ENCODE measurements at places on chromosomes 1 and 21.

- DNase-seq = no peak
Measured at GRCh38 chr1:232012773-232013386, 386.3 kb downstream of the DISC1 start.

- DNase-seq = no peak
Measured at GRCh38 chr1:93686504-93687250, 5.0 kb upstream of the BCAR3 start.

GRCh38 chr1:172566196-172566997 lies 33.4 kb downstream of the SUCO start:
- no peak for DNase-seq

DNA sequence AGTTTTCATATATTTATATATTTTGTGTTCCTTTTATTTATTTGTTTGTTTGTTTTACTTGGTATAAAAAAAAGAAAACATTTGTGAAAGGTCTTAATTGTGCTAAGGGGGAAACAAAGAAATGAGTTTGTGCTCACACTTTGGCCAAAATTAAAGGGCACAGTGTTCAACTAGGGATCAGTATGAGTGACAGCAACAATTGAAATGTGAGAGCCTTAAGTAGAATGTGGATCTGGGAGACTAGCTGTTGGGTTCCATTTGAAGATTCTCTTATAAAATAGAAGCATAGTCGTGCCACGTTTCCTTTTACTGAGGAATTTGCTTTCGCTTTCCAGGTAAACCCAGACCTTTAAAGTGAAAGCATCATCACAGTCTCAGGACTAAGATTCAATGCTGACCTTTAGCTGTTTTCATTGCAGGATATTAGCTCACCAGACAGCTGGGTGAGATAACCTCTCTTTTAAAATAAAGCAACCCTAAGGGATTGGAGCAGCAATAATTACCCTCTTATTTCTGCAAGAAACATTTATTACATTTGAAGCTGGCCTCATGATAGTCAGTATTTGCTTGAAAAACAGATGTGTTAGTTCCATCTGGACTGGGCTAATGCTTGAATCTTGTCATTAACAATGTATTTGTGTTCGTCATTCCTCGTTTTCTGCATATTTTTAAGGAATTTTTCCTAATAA lies 37.1 kb upstream of the CD55 start:
- no peak for DNase-seq

- no peak for DNase-seq
Measured at GRCh38 chr1:172185211-172185610, 235.3 kb upstream of the C1orf105 start.

- no peak for DNase-seq
Measured at GRCh38 chr1:47024141-47024801, 802 bp downstream of the CYP4X1 start.

GRCh38 chr1:43844114-43844513 lies 89.5 kb upstream of the ARTN start:
- DNase-seq = no peak

GRCh38 chr21:34852448-34852847 lies 183.7 kb downstream of the CLIC6 start:
- no peak for DNase-seq

DNA sequence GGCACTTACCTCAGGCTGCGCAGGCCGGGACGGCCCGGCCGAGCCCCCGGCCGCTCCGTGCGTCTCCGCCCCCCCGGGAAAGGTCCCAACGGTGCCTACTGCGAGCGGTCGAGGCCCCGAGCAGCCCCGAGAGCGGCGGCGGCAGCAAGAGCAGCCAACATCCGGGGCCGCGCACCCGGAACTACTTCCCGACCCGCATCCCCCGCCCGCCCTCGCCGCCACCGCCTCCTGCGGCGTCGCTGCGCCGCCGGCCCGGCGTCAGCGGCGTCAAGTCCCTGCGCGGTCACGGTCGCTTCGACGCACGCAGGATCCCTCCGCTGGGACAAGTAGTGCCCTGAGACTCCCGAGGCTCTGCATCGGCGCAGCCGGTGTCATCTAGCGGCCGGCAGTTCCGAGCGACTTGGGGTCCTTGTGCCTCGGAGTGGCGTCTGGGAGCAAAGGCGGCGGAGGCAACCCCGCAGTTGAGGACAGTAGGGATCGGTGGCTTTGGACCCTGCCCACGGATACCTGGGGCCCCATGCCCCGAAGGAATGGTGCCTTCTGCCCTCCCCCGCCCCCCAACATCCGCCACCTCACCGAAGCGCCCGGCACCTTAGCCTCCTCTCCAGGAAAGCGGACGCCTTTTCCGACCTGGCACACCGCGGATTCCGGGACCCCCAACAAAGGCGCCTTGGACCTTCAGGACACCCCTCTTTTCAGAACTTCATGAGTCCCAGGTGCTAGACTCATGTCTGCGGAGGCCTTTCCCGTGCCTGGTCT lies at the start of gene FOXJ3:
Gene FOXJ3 (minus strand): TSS at position 186 of the 759 bp plus-strand sequence. CDS start 24,142 bp downstream, outside the sequence.
- DNase-seq = peak; percentile 76

GRCh38 chr1:62493656-62494055 lies 56.8 kb downstream of the USP1 start:
- DNase-seq = no peak

DNA sequence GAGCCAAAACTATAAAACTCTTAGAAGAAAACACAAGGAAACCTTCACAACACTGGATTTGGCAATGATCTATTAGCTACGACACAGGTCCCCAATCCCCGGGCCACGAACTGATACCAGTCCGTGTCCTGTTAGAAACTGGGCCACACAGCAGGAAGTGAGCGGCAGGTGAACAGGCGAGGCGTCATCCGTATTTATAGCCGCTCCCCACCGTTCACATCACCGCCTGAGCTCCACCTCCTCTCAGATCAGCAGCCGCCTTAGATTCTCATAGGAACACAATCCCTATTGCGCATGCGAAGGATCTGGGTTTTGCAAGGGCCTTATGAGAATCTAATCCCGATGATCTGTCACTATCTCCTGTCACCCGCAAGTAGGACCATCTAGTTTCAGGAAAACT lies 11.9 kb downstream of the TFB2M start:
- no peak for DNase-seq

GRCh38 chr1:8412183-8412831 lies 94.4 kb downstream of the SLC45A1 start:
- no peak for DNase-seq

- no peak for DNase-seq
Measured at GRCh38 chr21:27694667-27695066, 727.8 kb upstream of the ADAMTS5 start.

DNA sequence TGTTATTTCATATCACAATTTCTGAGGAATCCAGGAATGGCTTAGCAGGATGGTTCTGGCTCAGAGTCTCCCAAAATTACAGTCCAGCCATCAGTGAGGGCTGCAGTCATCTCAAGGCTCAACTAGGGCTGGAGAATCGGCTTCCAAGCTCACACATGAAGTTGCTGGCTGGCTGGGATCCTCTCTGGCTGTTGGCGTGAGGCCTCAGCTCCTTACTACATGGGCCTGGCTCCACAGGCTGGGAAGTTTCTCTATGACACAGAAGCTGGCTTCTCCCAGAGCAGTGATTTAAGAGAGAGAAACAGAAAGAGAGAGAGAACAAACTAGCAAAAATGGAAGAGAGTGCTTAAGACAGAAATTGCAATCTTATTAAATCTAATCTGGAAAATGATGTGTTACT lies 38.8 kb upstream of the RGS8 start:
- no peak for DNase-seq

DNA sequence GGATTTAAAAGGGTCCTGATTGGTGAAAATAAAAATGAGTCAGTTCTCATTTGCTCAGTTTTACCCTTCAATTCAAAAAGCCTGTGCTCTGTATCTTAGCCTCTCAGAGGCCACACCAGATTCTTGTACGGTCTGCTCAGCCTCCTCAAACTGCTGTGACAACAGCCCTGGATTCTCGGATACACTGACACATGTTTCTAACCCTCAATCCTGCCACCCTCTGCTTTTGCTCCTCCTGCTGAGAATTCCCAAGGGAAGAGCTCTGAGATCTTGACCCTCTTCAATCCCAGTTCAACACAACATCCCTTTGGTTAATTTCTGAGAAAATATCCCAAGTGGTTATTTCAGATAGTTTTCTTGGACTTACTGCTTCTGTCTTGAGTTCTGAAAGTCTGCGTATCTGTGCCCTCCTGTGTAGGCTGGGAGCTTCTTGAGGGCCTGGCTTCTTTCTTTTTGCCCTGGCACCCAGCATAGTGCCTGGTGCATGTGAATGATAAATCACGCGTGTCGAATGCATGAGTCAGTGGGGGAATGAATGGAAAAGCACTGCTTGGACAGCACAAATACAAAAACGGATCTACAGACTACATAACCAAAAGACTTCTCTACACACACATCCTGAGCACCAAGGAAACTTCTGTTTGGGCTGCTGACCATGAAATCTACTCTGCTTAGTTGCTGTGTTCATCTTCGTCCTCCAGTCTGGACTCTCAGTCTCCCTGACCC lies 24.5 kb downstream of the IRF2BP2 start:
- DNase-seq = no peak

- no peak for DNase-seq
Measured at GRCh38 chr1:50661626-50662025, 238.4 kb upstream of the DMRTA2 start.

DNA sequence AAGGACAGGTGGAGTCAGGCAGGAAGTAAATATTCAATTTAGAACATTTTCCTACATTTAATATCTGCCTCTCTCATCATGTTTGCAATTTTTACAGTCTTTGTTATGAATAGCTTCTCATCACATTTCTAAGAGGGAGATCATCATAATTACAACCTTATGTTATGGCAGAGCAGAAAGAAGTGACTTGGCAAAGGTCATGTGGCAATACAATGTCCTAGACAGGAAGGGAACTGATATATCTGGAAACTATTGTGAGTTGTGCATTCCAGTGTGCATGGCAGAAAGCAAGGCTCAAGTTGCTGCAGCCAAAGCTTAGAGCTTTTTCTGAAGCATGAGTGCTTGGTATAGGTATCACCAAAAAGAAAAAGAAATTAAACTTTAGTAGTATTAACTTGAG lies 43.8 kb upstream of the PRRX1 start:
- no peak for DNase-seq

- no peak for DNase-seq
Measured at GRCh38 chr21:26112127-26112742, 58.3 kb downstream of the APP start.

DNA sequence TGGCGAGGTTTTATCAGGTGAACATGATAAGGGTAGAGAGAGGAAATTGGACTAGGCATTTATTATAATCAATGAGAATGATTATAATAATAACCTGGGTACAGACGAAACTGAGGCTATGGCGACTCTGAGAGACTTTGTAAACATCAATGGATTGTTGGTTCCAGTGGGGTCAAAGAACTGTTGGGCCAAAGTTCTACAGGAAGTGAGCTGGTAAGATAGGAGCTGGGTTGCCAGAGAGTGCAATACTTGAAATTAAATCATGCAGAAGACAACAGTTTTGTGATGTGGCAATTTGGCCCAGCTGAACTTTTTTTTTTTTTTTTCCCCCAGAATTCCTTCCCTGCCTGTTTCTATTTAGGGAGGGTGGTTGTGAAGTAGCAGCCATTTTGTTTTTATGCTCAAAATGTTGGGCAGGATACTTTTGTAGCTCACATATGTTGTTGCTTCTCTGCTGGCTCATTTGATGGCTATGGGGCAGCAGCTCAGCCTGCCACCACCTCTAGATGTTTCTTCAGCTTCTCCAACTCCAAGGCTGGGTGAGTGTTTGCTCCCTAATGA lies 286.5 kb upstream of the B3GALT2 start:
- no peak for DNase-seq

- DNase-seq = no peak
Measured at GRCh38 chr1:7299994-7300393, 471.1 kb upstream of the VAMP3 start.

DNA sequence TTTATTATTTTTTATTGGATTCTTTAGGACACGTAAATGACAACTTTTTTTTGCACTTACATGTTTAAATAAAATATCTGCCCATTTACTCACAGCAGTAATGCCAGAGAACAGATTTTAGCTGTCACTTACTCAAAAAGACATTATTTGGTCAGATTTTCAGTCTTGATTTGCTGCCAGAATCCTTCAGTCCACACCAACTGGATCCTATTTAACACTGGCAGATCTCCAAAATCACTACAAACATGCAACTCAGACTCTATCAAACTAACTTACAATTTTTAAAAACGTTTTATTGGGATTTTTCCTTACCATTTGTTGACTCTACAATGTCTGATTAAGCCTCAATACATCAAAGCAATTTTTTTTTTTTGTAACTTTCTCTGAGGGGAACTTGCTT lies 11.1 kb downstream of the ATP6V1G3 start:
- no peak for DNase-seq

- no peak for DNase-seq
Measured at GRCh38 chr1:211832661-211833060, 2.1 kb upstream of the LPGAT1 start.

GRCh38 chr1:96466842-96467241 lies 254.7 kb upstream of the PTBP2 start:
- DNase-seq = no peak

- DNase-seq = no peak
Measured at GRCh38 chr1:182829285-182829932, 9.7 kb upstream of the DHX9 start.

- DNase-seq = no peak
Measured at GRCh38 chr1:8382608-8383505, 64.9 kb downstream of the SLC45A1 start.

DNA sequence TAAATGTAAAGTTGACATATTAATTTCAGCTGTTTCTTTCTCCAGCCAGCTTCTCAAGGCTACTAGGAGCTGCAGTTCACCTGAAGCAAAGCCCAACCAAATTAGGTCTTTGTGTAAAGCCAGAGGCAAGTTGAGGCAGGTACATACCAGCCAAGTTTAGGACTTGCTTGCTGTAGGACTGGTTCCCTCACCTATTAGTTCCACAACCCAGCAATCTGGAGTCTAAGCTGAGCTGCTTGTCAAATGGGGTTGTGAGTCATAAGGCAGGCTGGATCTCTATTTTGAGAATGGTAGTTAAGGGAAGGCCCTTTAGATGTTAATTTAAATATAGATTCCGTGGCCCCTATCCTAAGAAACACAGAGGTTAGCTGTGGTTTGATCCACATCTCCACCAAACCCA lies 7.6 kb upstream of the FLG2 start:
- no peak for DNase-seq

DNA sequence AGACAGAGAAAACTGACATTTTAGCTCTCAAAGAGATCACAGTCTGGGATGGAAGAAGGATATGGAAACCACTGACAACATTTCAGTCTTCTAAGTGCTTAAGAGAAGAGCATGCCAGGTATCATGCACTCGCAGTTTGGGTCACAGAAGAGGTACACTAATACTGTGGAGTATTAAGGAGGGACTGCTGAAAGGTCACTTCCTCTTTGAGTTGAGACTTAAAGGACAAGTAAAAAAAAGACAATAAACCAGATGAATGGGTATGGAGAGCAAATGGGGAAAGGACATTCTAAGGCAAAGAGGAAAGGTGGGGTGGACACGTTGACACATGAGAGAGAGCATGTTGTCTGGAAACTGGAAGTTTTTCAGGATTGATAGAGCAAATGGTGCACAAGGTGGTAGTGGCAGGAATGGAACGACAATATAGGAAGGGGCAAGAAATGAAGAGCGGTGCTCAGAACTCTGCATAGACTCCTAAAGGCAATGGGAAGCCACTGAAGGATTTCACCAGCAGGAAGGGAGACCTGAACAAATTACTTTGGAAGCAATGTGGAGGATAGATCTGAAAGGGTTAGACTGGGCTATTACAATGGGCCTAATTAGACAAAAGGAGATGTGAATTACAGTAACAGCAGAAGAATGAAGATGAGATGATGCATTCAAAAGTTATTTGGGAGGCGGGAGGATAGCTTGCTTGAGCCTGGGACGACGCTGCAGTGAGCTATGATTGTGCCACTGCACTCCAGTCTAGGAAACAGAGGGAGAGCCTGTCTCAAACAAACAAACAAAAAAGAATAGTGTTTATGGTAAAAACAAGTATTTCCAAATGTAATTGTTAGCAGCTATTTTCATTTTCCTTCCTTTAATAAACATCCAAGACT lies 11.1 kb downstream of the DIPK1A start:
- DNase-seq = no peak

- no peak for DNase-seq
Measured at GRCh38 chr1:19599810-19600209, 44.3 kb upstream of the NBL1 start.
